Activated naive CD8-positive, alpha-beta T cell treated with anti-CD3 and anti-CD28 coated beads, Interleukin-2, amount 10 ng/mL, durations not matched to agents 7 days and 5 days (primary cell): ENCODE measurements at places on chromosomes 11 and 22.

DNA sequence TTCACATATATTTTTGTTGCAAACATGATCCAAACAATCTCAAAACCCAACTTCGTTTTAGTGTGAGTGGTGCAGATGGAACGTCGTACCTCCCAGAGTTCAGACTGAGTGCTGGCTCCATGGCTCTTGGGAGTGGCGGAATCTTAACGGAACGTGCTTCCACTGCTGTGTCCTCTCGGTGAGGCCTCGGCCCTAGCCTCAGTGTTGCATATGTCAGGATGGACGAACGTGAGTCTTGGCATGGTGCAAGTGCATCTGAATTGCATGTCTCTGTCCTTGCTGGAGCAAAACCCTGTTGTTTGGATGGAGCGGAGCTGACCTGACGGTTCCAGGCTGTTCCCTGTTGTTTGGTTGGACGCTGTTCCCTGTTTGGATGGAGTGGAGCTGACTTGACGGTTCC, 306.8 kb downstream of the TBC1D22A start:
- H3K4me3 ChIP-seq: no peak overlapping the region
- H3K4me1 ChIP-seq: peaks cover 10% of the 10 kb centered on the region
- no peak overlapping the region for H3K27ac ChIP-seq
- no peaks in the 10 kb centered on the region for H3K27me3 ChIP-seq
- DNase-seq: no peak

DNA sequence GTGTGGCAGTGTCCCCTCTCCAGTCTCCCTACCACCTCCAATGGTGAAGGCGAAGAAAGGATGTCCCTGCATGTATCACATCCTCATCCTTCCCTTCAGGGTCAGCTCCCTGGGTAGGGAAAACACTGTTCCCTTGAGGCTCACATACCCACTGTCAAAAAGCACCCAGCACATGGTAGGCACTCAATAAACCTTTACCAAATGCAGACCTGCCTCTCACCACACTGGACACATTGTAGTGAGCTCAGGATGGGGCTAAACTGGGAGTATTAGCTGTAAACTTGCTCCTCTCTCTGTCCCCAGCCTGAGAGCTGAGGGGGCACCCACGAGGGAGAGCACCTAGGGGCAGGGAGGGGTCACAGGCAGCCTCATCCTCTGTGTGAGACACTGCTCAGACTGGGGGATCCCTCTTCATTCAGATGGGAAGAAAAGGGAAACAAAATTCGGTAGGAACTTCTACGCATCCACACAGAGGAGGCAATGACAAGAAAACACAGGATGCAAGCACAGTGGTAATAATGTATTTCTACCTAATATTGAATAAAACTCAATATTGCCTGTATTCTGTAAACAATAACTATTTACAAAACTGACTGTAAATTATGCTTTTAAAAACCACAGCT, 101.6 kb upstream of the TOP3B start:
- H3K4me1 ChIP-seq: no peaks in the 10 kb centered on the region
- no peak overlapping the region for H3K27ac ChIP-seq
- H3K4me3 ChIP-seq: no peak overlapping the region
- H3K27me3 ChIP-seq: peaks cover 35% of the 10 kb centered on the region
- DNase-seq: no peak

- DNase-seq: no peak
- H3K27ac ChIP-seq: no peak overlapping the region
- no peaks in the 10 kb centered on the region for H3K4me1 ChIP-seq
- H3K4me3 ChIP-seq: no peak overlapping the region
- peaks cover 5% of the 10 kb centered on the region for H3K27me3 ChIP-seq
Observed at GRCh38 chr11:32400196-32400595, 35.1 kb downstream of the WT1 start.

DNA sequence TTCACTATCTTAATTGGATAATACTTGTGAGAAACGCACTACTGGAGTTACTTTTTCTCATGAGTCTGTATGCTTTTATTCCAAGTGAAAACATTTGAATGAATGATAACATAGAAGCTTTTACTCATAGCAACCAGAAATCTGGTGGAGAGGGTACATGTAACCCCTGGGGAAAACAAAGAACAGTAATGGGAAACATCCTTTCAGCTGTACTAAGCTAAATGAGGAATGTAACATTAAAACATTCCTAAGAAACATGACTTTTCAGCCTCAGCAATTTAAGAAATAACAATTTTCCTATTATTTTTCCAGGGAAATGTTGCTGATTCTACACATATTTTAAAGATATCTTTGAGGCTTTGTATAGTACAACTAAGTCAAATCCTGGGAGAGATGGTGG, 97.2 kb upstream of the CEP126 start:
- H3K4me3 ChIP-seq: no peak overlapping the region
- H3K27me3 ChIP-seq: no peaks in the 10 kb centered on the region
- H3K36me3 ChIP-seq: no peaks in the 10 kb centered on the region
- no peak overlapping the region for H3K27ac ChIP-seq
- H3K4me1 ChIP-seq: no peaks in the 10 kb centered on the region

- no peaks in the 10 kb centered on the region for H3K36me3 ChIP-seq
- peaks cover 11% of the 10 kb centered on the region for H3K27me3 ChIP-seq
- peaks cover 1% of the 10 kb centered on the region for H3K4me1 ChIP-seq
- H3K27ac ChIP-seq: no peak overlapping the region
- H3K4me3 ChIP-seq: no peak overlapping the region
Observed at GRCh38 chr11:126634963-126635362, 279.5 kb downstream of the ST3GAL4 start.
